ENCODE measurements at places on chromosomes 2 and 18.

DNA sequence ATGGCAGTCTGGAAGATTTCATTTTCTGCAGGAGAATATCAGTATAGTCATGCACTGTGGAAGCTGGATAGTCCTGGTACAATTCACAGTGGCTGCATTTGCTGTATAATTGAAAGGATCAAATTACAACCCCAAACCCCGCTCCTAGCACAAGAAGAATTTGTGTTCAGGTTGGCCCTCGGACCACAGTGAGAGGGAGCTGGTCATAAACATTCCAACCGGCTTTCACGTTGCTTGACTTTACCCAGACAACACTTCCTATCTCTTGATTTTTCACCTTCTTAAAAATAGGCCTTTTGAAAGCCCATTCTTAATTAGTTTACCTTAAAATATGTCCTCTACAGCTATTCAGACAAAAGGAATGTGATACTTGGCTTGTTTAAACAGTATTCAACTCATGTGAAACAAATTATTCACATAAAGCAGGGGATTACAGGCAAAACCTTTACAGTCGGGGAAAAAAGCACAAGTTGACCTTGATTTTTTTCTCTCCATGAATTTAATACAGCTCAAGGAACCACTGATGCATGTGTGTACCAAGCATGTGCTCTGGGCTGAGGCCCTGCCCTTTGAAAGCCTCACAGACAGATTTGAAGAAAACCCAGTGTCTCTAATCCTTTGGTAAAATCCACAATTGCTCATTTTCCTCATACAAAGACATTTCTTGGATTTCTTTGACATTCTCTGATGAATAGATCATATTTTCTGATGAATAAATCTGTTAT, 143.0 kb upstream of the SOX11 start:
- H3K36me3 ChIP-seq, result peaks cover 23% of the 10 kb centered on the region
- DNase-seq, result peak; percentile 27
- H3K27ac ChIP-seq, result peak overlapping the region; percentile 90
- peaks cover 31% of the 10 kb centered on the region for H3K4me1 ChIP-seq
- H3K4me3 ChIP-seq, result no peak overlapping the region
- no peaks in the 10 kb centered on the region for H3K27me3 ChIP-seq

GRCh38 chr18:68699043-68699442, 15.9 kb downstream of the TMX3 start:
- H3K36me3 ChIP-seq, result peaks cover 77% of the 10 kb centered on the region
- H3K27ac ChIP-seq, result no peak overlapping the region
- H3K27me3 ChIP-seq, result no peaks in the 10 kb centered on the region
- no peak overlapping the region for H3K4me3 ChIP-seq
- no peaks in the 10 kb centered on the region for H3K4me1 ChIP-seq

DNA sequence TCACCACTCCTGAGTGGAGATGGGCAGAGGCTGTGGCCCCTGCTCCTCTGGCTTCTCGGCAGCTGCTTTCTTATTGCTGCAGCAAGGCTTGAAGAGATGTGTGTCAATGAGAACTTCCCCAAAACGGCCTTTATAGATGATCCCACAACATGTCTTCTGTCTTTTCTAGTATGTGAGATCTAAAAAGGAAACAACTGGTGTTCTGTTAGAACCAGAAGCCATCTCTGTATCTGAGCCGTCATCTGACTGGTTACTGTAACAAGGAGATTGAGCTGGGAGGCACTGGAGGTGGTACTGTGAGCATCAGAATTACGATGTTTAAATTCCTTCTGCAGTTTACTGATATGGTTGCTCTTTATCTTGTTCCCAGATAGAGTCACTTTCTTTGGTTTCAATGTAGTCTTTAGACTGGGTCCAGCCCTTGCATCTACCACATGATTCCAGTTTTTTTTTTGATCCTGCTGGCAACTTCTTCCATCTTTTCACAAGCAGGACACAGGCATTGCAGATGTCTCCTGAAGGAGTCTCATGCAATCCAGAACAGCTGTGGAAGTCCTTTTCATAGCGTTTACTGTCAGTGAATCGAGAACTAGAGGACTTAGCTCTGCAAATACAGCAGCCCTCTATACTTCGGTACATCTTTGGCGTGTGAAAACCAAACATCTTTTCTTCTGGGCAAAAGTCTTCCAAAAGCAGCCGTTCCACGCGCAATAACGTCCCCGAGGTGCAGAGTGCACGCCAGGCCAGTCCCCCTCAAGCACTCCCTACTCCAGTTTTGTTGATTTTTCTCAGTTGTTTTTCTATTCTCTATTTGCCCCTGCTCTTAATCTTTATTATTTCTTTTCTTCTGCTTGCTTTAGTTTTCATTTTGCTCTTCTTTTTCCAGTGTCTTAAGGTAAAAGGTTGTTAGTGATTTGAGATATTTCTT, 29.7 kb downstream of the TAF4B start:
- H3K4me3 ChIP-seq, result no peak overlapping the region
- DNase-seq, result no peak
- peaks cover 11% of the 10 kb centered on the region for H3K36me3 ChIP-seq
- H3K4me1 ChIP-seq, result no peaks in the 10 kb centered on the region

- peaks cover 79% of the 10 kb centered on the region for H3K4me1 ChIP-seq
- peak overlapping the region; percentile 31 for H3K4me3 ChIP-seq
- H3K36me3 ChIP-seq, result peaks cover 6% of the 10 kb centered on the region
- no peak overlapping the region for H3K27ac ChIP-seq
These were observed 3.9 kb downstream of the MAPRE2 start for GRCh38 chr18:35045121-35045520.

DNA sequence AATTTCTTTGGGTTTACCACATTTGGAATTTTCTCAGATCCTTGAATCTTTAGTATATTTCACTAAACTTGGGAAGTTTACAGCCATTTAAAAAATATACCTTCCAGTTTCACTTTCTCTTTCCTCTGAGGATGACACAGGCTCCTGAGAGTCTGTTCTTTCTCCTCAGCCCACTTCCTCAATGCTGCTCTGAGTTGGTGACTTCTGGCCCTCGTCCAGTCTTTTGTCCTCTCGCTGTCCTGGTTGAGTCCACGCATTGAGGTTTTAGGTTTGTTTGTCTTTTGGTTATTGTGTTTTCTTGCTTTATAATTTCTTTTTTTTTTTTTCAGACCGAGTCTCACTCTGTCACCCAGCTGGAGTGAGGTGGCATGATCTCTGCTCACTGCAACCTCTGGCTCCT, 40.7 kb upstream of the GALR1 start:
- peaks cover 30% of the 10 kb centered on the region for H3K27me3 ChIP-seq
- H3K4me1 ChIP-seq, result no peaks in the 10 kb centered on the region
- no peak for DNase-seq
- H3K36me3 ChIP-seq, result no peaks in the 10 kb centered on the region
- no peak overlapping the region for H3K4me3 ChIP-seq
- H3K27ac ChIP-seq, result no peak overlapping the region
